ENCODE measurements at places on chromosomes 3 and 15. TPM values are rescaled to one million over a fixed set of nuclear protein-coding genes. Genes with fewer than 3 reads are reported as not detected.

Gene RASL12
- 14.1 TPM for polyA plus RNA-seq

GRCh38 chr3:128855569-128855968 lies 23.9 kb upstream of the ACAD9 start:
- no peak for DNase-seq

DNA sequence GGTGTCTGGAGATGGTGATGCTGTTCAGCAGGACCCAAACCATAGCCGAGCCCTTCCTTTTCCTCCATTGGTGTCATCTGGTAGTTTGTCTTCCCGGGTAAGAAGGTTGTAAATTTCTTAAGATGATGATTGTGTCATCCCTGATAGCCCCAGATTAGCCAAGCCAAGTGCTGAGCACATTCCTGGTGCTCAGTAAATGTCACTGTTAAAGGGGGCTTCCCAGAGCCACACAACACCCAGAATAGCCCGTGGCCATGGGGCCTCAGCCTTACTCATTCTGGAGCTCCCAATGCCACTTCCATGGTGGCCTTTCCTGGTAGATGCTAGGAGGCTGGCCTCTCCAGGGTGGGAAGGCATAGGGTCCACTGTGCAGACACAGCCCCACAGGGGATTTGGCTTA lies 4.6 kb upstream of the PLA2G4B start:
- DNase-seq: no peak

GRCh38 chr3:16449369-16449768 lies 64.1 kb downstream of the RFTN1 start:
- DNase-seq: no peak

- peak; percentile 38 for DNase-seq
Measured at GRCh38 chr15:60591496-60592370, 112.8 kb upstream of the ICE2 start.

GRCh38 chr3:160660902-160661301 lies 16.1 kb upstream of the ARL14 start:
- no peak for DNase-seq

DNA sequence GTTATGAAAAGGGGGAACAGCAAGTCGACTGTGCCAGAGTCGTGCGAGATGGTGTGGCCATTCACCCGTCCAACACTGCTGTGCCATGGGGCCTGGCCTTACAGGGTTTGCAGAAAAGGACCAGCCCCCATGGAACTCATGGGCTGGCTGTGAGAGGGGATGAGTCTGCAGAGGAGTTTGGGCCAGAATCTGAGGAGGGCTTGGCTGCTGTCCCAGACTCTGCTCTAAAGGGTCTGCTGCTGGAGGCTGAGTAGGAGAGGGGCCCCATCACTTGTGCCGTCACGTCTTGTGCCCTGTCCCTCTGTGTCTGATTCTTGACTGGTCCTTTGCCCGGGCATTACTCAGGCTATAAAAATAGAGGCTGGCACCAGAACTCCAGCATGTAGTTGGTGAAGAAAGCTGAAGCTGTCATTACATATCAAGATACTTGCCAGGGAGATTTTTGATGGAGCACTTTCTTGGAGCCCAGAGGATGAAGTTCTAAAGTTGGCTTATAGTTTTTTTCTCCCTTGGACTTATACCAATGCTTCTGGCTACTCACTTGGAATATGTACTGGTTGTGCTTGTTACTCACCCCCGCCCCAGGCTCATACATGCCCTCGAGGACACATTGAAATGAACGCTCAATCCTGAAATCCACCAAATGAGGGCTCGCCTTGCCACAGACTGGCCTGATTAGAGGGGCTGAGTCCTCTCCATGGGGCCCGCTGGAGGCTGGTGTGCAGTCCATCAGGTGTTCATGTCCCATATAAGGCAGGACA lies 10.2 kb downstream of the PXYLP1 start:
- DNase-seq: no peak

- no peak for DNase-seq
Measured at GRCh38 chr3:184726497-184726896, 14.6 kb upstream of the MAGEF1 start.

DNA sequence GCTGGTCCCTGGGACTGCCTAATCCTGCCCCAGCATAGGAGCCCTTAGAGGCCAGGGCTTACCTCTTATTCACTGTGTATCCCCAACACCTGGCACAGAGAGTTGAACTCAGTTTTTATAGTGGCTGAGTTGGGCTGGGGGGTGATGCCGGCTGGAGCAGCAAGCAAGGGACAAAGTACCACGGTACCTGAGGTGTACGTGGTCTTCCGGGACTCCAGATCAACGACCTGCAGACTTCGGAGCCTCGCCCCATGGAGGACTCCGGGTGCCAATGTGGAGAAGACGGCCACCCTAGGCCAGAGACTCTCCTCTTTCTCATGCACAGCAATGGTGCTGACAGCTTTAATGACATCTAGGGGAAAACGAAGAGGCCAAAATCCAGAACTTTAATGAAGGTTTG lies 8.1 kb downstream of the WDR73 start:
- DNase-seq: no peak

Measured in hindlimb muscle (tissue), 1 donor.